ENCODE measurements at places on chromosomes 7 and 10.

- no peak for DNase-seq
Observed at GRCh38 chr7:118580743-118581382, 356.4 kb downstream of the ANKRD7 start.

GRCh38 chr10:127046975-127047877 lies 142.0 kb downstream of the DOCK1 start:
- DNase-seq, result no peak

DNA sequence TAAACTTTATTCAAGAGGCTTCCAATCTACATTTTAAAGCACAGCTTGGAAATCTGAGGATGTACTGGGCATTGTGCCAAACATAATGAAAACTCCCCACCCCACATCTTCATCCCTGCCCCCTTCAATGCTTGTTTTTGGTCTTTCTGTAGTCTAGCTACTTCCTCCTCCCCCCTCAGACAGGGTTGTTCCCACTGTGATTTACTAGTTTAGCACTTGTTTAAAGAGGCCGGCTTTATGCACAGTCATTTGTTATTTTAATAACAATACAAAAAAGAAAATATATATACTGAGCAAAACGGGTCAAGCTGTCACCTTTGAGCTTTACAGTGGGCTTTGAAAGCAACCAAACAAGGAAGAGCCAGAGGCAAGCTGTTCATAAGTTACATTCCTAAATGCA lies 132.6 kb downstream of the CHRM2 start:
- no peak for DNase-seq

DNA sequence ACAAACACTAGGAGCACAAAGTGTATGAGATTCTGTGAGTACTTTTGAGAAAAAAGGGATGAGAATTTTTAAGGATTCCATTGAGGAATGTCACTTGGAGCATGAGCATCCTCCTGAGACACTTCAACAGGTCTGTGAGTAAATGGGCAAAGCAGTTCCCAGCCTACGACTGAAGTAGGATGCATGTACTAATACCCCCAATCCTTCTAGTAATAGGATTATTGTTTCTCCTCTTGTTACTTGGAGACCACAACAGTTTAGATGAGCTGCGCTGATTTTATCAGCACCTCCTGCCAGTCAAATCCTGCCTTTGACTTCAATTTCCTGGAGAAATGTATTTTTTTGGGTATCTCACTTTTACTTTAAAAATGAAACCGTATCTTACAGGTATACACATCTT lies 820 bp downstream of the BBS9 start:
- DNase-seq, result no peak

DNA sequence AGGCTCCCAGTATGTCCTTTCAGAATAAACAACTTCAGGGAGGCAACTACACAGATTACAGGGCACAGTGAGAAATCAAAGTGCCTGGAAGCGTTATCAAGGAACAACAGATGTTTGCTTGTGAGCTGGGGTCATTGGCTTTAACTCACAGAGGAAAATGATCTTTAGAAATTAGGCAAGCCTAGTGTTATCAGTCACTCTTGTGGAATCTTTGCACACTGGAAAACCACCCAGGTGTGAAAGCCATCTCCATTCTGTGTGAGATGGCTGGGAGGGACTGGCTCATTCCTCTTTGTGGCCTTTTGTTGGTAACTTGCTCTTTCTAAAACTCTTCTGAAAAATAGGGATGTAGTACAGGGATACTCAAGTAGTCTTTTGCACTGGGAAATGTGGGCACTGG lies 716.0 kb downstream of the XPNPEP1 start:
- DNase-seq, result no peak

- DNase-seq, result no peak
Observed at GRCh38 chr10:3393958-3394357, 221.4 kb upstream of the PITRM1 start.

- no peak for DNase-seq
Observed at GRCh38 chr10:49833168-49833567, 71.0 kb upstream of the OGDHL start.

- DNase-seq, result no peak
Observed at GRCh38 chr10:19638182-19638895, 177.9 kb upstream of the PLXDC2 start.

- peak; percentile 11 for DNase-seq
Observed at GRCh38 chr7:122528879-122529481, 169.9 kb downstream of the RNF133 start.

DNA sequence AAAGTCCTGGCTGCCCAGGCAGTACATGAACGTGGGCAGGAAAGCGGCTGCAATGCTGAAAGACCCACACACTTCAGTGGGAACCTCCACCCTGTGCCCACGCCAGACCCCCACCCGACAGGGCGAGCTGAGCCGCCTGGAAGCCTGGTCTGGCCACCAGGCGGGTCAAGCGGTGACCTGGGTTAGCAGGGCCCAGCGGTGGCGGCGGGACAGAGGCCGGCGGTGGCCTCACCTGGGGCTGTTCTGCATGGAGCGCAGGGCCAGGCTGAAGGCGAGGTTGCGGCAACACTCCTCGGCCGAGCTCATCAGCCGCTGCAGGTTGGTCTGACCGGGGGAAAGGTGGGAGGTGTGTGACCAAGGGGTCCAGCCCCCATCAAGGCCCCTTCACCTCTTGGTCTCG lies 11.6 kb upstream of the MICALL2 start:
- no peak for DNase-seq

- DNase-seq, result peak; percentile 91
Observed at GRCh38 chr7:47786557-47787248, 161.6 kb downstream of the PKD1L1 start.

- no peak for DNase-seq
Observed at GRCh38 chr7:101108330-101108857, 18.5 kb upstream of the SERPINE1 start.

DNA sequence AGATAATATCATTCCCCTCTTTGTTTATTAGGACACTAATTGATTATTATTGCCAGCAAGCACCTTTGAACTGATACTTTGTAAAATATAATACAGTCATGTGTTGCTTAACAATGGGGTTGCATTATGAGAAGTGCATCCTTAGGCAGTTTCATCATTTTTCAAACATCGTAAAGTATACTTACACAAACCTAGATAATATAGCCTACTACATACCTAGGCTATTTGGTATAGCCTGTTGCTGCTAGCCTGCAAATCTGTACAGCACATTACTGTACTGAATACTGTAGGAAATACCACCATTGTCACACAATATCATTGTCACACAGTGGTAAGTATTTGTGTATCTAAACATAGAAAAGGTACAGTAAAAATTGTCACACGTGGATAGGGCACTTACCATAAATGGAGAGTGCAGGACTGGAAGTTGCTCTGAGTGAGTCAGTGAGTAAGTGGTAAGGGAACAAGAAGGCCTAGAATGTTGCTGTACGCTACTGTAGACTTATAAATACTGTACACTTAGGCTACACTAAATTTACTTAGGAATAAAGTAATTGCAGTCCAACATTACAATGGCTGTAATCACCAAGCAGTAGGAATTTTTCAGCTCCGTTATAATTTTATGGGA lies 70.7 kb downstream of the LCOR start:
- DNase-seq, result no peak

DNA sequence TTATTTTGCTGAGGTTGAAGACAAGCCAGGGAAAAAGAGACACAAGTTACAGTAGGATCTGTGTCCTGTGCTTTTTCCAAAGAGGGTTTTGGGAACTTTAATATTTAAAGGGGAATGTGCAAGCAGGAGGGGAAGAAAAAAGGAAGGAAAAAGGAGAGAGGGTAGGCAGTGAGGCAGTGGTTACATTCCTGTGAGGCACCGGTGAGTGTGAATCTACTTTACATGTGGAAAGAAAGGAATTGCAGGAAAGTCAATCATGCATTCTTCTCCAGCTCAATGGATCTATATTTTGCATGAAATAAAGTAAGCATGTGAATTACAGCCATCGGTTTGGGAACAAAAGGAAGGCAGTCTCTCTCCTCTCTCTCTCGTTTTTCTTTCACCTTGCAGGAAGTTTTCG lies 12.6 kb upstream of the DYNC2I1 start:
- DNase-seq, result no peak

- DNase-seq, result no peak
Observed at GRCh38 chr7:124570558-124570957, 195.0 kb downstream of the GPR37 start.

DNA sequence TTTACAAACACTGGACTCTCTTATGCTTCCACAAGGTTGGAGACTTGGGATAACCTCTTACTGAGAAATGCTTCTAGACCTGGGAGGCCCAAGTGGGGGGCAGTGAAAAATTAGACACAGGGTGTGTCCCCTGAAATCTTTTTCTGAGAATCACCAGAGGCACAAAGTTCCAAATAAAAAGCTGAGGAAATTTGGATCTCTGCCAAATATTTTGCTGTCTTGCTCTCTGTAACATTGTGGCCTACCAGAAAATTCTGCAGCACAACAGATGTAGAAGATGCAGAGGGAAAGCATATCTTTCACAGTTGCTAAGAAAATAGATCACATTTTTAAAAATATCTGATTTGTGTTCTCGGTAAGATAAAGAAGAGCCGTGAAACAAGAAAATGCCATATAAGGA lies 849.4 kb downstream of the CCSER2 start:
- DNase-seq, result no peak

DNA sequence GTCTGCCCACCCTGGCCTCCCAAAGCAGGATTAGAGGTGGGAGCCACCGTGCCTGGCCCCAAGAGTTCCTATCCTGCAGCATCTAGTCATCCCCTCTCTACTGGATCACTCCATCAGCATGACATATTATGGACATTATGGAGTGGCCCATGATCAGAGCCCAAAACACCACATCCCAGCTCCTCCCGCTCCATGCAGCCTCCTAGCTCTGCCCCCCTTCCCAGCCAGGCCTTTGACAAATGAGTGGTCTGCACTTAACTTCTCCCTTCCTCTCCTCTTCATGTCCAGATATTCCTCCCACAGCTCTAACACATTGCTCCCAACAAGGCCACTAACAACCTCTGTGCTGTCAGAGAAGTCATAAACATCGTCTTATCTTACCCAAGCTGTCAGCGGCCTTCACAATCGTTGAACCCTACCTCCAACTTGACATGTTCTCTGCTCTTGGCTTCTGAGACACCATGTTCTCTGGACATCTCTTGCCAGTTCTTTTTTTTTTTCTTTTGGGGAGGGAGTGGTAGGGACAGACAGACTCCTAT lies 187.6 kb downstream of the NSUN6 start:
- DNase-seq, result no peak

GRCh38 chr7:774161-775109 lies 47.4 kb upstream of the PRKAR1B start:
- DNase-seq, result no peak

DNA sequence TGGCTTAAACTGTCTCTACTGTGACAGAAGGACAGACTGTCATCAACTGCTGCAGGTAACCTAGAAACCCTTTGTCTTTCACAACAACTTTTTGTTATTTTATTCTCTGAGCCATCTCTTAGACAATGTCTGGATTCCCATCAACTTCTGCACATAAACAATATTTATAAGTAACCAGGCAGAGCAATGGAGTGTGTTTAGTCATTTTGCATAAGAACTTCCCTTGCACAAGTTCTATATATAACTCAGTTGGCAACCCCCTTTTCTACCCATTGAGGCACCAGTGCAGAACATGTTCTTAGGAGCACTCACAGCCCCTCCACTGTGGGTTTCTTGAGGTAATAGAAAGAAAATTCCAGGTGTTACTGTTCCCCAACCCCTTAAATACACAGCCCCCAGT lies 65.0 kb upstream of the IL6 start:
- no peak for DNase-seq

DNA sequence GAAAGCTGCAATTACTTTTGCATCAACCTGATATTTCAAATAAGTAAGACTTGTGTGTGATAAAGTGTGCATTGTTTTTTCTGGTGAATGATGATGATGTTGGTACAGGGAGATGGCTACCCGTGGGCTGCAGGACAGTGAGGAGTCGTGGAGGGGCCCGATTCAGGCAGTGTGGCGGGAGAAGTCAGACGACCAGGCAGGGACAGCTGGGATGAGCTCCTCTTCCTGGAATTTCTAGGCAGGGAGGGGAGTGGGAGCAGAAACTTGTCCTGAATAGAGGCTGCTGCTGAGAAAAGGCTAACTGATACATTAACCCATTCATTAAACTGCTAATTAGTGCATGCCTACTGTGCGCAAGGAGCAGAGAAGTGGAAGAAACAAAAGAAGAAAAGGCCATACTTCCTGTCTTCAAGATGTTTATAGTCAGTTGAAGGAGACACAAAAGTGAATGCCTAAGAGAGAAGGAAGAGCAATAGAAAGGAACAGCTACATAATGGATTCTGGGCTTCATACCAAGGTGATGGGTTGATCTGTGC lies 9.3 kb upstream of the GATAD1 start:
- DNase-seq, result no peak

DNA sequence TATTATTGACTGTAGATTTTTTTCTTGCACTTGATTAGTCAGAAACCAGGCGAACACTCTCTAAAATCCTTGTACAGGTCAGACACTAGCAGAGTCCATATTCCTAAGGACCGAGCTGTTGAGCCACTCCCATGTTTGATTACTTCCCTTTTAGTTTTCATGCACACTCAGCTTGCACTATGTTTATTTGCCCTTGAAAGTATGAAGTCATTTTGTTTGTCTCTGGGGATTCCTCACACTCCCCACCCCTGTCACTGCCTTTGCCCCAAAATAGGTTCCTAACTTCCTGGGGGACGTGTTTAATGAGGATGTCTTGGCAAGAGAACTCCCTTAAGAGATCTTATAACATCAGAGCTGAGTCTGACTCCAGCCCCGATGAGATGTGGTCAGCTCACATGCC lies 182.1 kb downstream of the EVX1 start:
- no peak for DNase-seq
